AG10803 (cell line): ENCODE measurements at places on chromosomes 12 and 14.

GRCh38 chr12:80040075-80040738 is 59.1 kb upstream of the OTOGL start:
- DNase-seq: peak; percentile 50

- no peak for DNase-seq
Observed at GRCh38 chr14:105425823-105426247, 6.2 kb downstream of the MTA1 start.

DNA sequence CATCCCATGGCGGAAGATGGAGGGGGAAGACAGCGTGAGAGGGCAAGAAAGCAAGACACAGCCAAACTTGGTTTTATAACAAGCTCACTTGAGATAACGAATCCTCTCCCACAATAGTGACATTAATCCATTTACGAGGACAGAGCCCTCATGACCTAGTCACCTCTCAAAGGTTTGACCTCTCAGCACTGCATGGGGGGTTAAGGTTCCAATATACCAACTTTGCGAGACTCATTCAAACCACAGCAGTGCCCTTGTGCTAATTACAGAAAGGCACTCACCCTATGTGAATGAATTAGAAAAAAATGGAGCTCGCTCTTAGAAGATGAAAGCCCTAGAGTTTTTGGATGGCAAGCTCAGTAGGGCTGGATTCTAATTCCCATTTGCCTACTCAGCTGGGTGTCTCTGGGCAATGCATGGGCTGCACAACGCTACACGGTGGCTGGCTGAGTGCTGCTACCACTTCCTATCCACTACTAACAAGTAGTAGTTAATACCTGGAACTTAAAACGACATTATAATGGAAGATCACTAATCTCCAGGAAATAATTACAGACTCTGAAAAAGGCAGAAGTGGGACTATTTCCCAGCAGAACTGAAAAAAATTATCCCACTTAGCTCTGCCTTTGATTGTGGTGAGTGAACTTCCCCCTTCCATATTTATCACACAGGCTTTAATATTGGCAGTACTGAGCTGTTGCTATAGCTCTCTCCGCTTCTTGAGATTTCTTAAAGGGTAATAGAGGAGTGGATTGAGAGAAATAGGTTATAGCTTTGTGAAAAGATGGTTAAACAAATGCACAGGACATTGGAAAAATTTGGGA is 27.5 kb downstream of the TESPA1 start:
- no peak for DNase-seq

- DNase-seq: no peak
Observed at GRCh38 chr12:116353958-116354357, 76.5 kb upstream of the MED13L start.

GRCh38 chr12:29756741-29757390 is 26.9 kb downstream of the TMTC1 start:
- DNase-seq: no peak

- DNase-seq: peak; percentile 48
Observed at GRCh38 chr12:66244446-66244845, 55.4 kb downstream of the IRAK3 start.

DNA sequence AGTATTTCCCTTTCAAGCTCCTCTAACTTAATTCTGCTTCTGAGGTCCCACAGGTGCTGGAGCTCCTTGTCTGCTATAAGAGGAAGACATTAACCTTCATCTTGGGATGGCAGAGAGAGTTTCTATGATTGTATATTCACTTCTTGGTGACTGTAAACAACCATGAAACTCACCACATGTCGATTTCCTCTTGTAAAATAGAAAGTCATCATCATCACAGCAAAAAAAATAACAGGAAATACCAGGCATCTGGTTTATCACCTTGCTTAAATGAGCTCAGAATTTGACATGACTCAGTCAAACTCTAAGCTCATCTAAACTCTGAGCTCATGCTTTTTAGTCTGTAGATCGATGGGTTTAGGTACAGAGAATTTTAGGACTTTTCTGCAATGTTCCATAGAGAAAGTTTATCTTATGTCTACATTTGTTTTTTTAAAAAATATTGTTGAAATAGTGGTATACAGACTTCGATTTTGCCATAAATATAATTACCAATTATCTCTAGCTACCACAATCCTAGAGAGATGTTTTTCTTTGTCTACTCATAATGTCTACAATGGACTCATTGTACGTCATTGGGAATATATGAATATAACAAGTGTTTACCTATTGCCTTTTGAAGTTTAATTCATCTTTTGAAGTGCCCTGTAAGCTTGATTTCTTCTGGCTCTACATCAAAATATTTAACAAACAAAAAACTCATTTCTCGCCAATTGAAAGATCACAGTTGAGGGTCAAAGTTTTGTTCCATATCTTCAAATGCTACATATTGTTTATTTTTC is 58.4 kb downstream of the IGF1 start:
- no peak for DNase-seq

DNA sequence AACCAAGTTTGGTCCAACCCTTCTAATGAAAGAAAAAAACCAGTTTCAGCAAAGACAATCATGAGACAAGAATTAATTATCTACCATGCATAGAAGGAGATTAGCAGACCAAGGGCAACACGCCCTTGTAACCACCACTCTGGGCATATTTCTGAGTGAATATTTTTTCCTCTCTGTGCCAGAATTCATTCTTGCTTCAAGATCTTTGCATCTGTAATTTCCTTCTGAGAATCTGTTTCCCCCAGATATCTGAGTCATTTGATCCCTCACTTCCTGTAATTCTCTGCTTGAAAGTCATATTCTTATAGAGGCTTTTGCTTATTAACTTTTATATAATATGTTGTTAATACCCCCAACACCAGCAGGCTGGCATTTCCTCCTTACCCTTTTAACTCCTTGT is 243.7 kb downstream of the SLC16A7 start:
- no peak for DNase-seq

DNA sequence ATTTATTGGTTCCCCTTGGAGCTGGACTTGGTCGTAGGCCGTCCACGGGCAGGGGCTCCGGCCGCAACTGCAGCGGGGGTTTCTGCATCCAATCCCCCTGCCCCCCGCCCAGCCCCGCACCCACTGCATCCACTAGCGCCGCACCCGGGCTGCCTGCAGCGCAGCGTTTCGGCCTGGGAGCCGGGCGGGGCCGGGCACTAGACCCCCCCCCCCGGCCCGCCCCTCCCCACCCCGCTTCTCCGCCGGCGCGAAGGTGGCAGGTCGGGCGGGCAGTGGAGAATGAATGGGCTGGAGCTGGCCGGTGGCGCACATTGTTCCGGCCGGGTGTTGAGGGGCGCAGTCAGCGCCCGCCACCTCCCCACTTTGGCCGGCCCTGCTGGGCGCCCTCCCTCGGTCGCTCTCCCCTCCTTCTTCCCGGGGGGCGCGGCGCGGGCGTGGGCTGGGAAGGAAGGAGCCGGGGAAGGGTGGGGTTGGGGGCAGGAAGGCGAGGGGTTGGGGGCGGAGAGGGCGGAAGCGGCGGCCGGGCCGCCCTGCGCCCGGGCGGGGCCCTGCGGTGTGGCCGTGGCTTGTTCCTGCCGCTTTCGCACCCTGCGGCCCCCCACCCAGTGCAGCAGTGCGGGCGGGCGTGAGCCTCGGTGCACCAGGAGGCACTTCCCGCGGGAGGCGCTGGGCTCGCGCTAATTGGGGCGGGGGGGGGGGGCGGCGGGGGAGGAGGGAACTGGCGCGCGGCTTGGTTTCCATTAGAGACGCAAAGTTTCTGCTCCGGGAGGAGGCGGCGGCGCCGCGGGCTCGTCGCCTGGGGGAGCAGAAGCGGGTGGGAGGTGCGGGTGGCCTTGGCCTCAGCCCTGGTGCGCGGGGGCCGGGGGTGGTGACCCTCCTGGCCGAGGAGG is 841 bp downstream of the CALM1 start:
- DNase-seq: peak; percentile 30

GRCh38 chr12:61490526-61491498 is 769.4 kb upstream of the USP15 start:
- no peak for DNase-seq

DNA sequence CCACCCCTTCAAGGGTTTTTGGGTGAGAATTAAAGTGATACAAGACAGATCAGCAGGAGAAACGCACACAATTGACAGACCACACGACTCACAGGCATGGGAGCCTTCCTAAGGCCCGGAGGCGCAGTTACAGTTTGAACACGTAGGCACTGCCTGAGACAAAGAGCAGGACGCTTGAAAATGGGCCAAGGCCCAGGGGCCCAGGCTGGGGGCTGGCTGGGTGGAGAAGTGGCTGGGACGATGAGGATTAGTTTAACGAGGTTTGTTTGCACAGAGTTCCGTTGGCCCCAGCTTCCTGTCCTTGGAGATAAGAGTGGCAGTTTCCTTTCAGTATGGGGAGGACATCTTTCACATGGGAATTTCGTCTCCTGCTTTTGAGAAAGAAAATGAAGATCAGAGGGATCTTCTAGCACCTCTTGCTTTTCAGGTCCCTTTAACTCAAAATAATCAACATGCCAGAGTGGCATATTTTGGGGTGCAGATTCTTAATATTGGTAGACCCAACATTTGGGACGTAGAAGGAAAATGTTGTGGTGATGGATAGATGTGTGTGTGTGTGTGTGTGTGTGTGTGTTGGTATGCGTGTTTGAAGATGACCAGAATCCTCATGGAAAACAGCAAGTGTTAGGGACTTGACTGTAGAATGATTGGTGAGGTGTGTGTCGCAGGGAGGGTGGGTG is 44.6 kb downstream of the DLK1 start:
- DNase-seq: no peak

- DNase-seq: no peak
Observed at GRCh38 chr14:85464135-85464895, 65.6 kb upstream of the FLRT2 start.

GRCh38 chr14:22039938-22040780 is 366.5 kb upstream of the OR4E1 start:
- no peak for DNase-seq

GRCh38 chr14:70188322-70188658 is 461 bp downstream of the SLC8A3 start:
- DNase-seq: no peak

- no peak for DNase-seq
Observed at GRCh38 chr14:93708800-93709199, 79.5 kb downstream of the PRIMA1 start.

GRCh38 chr12:28536088-28536487 is 345.8 kb downstream of the CCDC91 start:
- DNase-seq: peak; percentile 82

GRCh38 chr14:91358654-91359220 is 58.9 kb downstream of the CCDC88C start:
- DNase-seq: no peak

GRCh38 chr14:64704143-64704742 is at the start of gene PLEKHG3:
Gene PLEKHG3 (plus strand): TSS chr14:64704424. CDS start chr14:64727632, 23,208 bp downstream.
- peak; percentile 68 for DNase-seq

DNA sequence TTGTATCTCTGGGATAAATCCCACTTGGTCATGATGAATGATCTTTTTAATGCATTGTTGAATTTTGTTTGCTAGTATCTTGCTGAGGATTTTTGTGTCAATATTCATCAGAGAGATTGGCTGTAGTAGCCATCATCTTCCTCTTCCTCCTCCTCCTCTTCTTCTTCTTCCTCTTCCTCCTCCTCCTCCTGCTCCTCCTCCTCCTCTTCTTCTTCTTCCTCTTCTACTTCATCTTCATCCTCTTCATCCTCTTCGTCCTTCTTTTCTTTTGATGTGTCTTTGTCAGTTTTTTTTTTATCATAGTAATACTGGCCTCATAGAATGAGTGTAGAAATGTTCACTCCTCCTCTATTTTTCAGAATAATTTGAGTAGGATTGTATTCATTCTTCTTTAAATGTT is 15.4 kb upstream of the PPM1H start:
- no peak for DNase-seq

DNA sequence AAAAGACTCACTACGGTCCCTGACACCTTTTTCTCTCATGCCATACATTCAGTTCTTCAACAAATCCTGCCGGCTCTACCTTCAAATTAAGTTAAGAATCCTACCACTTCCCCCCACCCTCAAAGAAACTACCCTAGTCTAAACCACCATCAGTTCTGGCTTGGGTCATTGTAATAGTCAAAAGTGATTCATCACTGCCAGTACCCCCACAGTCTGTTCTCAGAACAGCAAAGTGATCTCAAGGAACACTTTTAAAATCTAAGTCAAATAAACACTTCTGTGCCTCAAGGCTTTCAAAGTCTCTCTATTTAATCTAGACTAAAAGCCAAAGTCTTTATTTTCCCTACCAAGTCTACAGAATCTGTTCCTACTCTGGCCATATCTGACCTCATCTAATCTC is 12.0 kb upstream of the FAM234B start:
- DNase-seq: no peak

GRCh38 chr14:55075628-55076175 is 24.3 kb downstream of the MAPK1IP1L start:
- peak; percentile 48 for DNase-seq

DNA sequence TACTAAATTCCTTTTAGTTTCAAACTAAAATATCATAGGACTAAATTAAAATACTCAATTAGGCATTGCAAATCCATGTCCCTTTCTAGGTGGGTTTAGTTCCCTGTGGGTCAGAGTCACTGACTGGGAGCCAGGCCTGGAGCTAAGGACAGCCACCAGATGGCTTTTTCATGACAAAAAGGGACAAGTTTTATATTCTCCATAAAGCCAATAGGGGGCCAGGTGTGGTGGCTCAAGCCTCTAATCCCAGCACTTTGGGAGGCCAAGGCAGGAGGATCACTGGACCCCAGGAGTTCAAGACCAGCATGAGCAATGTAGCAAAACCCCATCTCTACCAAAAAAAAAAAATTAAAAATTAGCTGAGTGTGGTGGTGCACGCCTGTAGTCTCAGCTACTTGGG is 35.4 kb upstream of the EIF5 start:
- no peak for DNase-seq

DNA sequence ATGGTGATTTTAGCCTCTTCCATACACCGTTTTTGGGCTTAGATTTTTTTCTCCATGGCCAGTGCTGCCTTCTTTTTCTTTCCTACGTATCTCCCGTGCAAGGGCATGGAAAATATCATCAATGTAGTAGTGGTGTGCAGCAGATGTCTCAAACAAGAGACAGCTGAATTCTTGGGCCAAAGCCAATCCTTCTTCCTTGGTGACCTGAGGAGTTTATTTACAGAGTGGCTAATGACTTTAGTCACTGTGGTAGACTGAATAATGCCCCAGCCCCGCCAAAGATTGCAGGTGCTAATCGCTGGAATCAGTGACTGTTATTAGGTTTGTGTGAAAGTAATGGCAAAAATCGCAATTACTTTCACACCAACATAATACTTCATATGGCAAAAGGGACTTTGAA is 235.5 kb upstream of the NOS1 start:
- DNase-seq: peak; percentile 26

DNA sequence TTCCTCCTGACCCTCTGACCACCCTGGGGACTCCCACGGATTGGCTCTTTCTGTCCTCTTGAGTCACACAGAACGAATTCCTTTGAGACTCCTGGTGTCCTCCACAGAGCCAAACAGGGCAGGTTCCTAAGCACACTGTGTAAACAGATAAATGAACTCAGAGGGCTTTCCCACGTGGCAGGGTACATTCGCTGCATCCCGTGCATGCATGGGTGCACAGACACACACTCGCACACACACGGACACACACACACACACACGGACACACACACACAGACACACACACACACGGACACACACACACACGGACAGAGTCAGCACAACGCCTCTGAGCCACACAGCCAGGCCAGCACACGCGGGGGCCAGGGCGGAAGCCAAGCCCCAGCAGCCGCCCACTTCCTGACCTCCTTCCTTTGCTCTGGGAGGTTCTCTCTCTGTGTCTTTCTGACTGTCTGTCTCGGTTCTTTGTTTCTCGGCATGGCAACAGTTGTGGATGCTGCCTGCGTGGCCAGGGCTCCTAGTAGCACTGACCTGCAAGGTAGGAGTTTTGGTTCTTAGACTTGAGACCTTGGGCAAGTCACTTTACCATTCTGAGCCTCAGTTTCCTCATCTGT is 706 bp downstream of the CRACR2A start:
- peak; percentile 52 for DNase-seq

GRCh38 chr12:118060301-118061010 is 523 bp downstream of the WSB2 start:
- peak; percentile 23 for DNase-seq
